A549 treated with RU486 at 1 μM for 4 hours (cell line): ENCODE measurements at places on chromosomes 6 and 20. TPM values are rescaled to one million over a fixed set of nuclear protein-coding genes. Genes with fewer than 3 reads are reported as not detected.

The HMGA1 gene
- total RNA-seq = 535 to 704 TPM (median 665 TPM) in 5 replicates

The TULP1 gene
- total RNA-seq = not detected in 5 replicates

The ECT2L gene
- total RNA-seq = not detected in 5 replicates

The HLA-DQA1 gene
- total RNA-seq = not detected in 5 replicates

The LRRN4 gene
- 0.07 to 0.08 TPM in 2 of 5 replicates, not detected in the others for total RNA-seq

The DDX39B gene
- total RNA-seq = 340 to 430 TPM (median 406 TPM) in 5 replicates

The RAET1E gene
- total RNA-seq = 2.0 to 3.2 TPM (median 3.0 TPM) in 5 replicates

The RIPOR3 gene
- total RNA-seq = 0.05 to 0.10 TPM (median 0.06 TPM) in 3 of 5 replicates, not detected in the others

The LST1 gene
- 0.28 to 1.3 TPM in 2 of 5 replicates, not detected in the others for total RNA-seq

The ADAT2 gene
- 2.9 to 5.0 TPM (median 4.1 TPM) in 5 replicates for total RNA-seq

The COL20A1 gene
- total RNA-seq = 0.69 to 1.8 TPM (median 0.79 TPM) in 5 replicates

The FITM2 gene
- 6.2 to 8.5 TPM (median 8.2 TPM) in 5 replicates for total RNA-seq

The FAM110A gene
- total RNA-seq = 6.6 to 12.5 TPM (median 11.5 TPM) in 5 replicates

The ENPP5 gene
- not detected in 5 replicates for total RNA-seq

The CDH22 gene
- 0.06 TPM in 1 of 5 replicates, not detected in the others for total RNA-seq

The CCN6 gene
- not detected in 5 replicates for total RNA-seq

The SLC17A9 gene
- 0.02 to 0.43 TPM (median 0.25 TPM) in 3 of 5 replicates, not detected in the others for total RNA-seq

The GRM1 gene
- 0.05 to 0.08 TPM (median 0.06 TPM) in 4 of 5 replicates, not detected in the other for total RNA-seq

The SRSF12 gene
- total RNA-seq = 0.35 to 1.2 TPM (median 1.0 TPM) in 5 replicates

The ETV7 gene
- 0.09 to 0.24 TPM (median 0.14 TPM) in 4 of 5 replicates, not detected in the other for total RNA-seq

The ABT1 gene
- total RNA-seq = 11.8 to 14.7 TPM (median 13.8 TPM) in 5 replicates

The HCRTR2 gene
- total RNA-seq = not detected in 5 replicates

The GABBR1 gene
- total RNA-seq = 2.8 to 6.4 TPM (median 4.7 TPM) in 5 replicates

The ABHD16B gene
- total RNA-seq = not detected in 5 replicates

The MEI4 gene
- not detected in 5 replicates for total RNA-seq

The ZNF831 gene
- total RNA-seq = not detected in 5 replicates

The SIRPB1 gene
- 0.22 to 0.90 TPM (median 0.68 TPM) in 5 replicates for total RNA-seq

The MOCS1 gene
- 1.0 to 1.8 TPM (median 1.6 TPM) in 5 replicates for total RNA-seq

The SIGLEC1 gene
- not detected in 5 replicates for total RNA-seq

The BPI gene
- total RNA-seq = not detected in 5 replicates

The CDC25B gene
- total RNA-seq = 171 to 213 TPM (median 207 TPM) in 5 replicates

The CLPSL2 gene
- total RNA-seq = 0.50 to 1.4 TPM (median 1.3 TPM) in 4 of 5 replicates, not detected in the other

The CRISP2 gene
- total RNA-seq = not detected in 5 replicates

The OVOL2 gene
- 0.16 to 0.43 TPM (median 0.19 TPM) in 4 of 5 replicates, not detected in the other for total RNA-seq
